ENCODE measurements at places on chromosomes 2 and 18.

DNA sequence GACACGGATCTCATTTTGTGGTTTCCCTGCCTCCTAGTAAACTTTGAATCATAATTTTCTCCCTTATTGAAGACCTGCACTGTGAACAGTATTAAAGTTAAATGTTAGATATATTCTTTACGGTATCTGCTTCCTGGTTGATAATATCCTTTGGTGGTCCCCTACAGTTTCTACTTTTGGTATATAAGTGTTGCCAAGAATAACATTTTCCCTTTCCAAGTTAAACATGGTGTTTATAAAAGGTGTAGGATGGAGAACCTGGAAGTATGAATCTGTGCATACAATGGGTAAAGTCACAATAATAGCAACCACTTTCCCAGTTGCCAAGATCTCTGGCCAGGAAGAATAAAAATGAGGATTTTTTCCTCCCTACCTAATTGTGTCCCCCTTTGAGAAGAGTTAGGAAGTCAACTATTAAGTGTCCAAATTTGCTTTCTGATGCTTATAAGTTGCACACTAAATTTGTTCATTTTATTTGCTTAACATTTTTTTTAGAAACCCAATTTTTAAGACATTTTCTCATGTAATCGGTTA, 201.0 kb upstream of the STK17B start:
- DNase-seq, result no peak

- no peak for DNase-seq
Measured at GRCh38 chr18:59932401-59932800, 32.6 kb downstream of the PMAIP1 start.

- DNase-seq, result peak; percentile 92
Measured at GRCh38 chr2:9565436-9566153, 10.0 kb upstream of the ADAM17 start.

DNA sequence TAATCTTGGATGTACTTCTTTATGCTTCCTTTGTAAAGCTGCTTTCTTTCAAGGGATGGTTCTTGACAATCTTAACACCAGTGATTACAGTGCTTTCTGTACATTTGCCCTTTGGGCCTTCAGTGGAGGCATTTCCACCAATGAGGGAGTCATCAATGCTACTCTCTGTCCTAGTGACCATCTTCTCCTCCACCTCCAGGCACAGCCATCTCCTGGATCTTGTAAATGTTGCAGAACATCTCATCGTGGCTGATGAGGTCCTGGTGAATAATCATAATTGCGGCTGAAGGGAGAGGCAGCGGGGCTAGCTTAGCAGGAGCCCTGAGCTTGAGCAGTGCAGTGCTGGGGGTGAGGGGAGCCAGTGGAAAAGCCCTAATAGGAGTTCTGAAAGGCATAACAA, 32.5 kb downstream of the IDH1 start:
- DNase-seq, result no peak

DNA sequence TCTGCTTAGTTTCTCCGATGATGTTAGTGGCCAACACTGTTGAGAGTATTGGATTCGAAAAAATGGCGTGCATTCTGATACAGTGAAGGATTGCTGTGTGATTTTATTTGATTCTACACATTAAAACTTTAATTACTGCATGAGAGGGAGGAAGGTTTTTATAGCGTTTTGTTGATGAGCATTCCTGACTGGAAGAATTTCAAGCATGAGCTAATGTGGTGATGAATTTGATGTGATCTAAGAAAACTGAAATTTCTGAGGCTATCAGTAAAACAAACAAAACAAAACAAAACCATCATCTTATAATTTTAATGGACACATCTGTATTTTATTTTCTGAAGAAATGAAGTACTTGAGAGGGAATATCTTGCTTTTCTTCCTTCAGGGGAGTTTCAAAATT, 59.6 kb downstream of the ITGB6 start:
- DNase-seq, result no peak

DNA sequence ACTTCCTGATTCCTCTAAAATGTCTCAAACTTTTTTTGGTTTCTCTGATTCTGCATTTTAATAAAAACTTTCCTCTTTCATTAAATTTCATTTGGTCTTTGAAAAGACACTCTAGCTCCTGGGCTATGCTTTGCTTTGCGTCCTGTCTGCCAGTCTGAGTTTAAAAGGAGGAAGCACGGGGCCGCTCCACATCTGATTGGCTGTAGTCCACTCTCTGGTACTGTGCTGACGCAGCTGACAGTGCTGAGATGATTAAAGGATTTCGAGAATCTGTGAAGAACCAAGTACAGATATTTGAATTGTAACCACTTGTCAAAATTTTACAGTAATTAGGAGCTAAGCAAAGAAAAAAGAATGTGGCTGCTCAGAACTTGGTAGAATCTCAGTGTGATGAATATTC, 199.6 kb upstream of the HNMT start:
- no peak for DNase-seq

- no peak for DNase-seq
Measured at GRCh38 chr18:33830213-33830612, 252.2 kb downstream of the ASXL3 start.

- no peak for DNase-seq
Measured at GRCh38 chr2:239259603-239260298, 141.1 kb downstream of the HDAC4 start.

GRCh38 chr18:48134609-48135008, 204.2 kb upstream of the SMAD2 start:
- no peak for DNase-seq

DNA sequence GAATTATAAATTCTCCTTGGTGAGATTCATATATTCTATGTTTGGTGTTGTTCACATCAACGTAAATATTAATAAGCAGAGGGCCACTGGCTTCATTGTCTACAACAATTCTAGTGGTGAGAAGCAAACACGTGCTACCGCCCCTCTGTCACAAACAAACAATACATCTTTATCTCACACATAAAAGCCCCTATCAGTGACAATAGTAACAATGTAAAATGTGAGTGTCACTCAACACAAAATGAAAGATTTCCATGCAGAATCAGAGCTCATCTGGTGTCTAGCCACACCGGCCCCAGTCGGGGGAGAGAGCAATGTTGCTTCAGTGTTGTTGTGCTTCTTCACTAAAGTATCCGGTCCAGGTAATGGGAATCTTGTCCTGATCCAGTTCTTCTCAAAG, 932.6 kb downstream of the SOCS6 start:
- no peak for DNase-seq

Measured in Panc1 (cell line).